Thyroid gland (tissue), 4 donors: ENCODE measurements at places on chromosomes 13 and 19. TPM values are rescaled to one million over a fixed set of nuclear protein-coding genes. Genes with fewer than 3 reads are reported as not detected.

APLP1 gene
- 5.3 TPM for total RNA-seq

- no peak overlapping the region for H3K4me3 ChIP-seq
- H3K4me1 ChIP-seq = no peaks in the 10 kb centered on the region
- H3K27ac ChIP-seq = no peak overlapping the region
- DNase-seq = no peak
- H3K36me3 ChIP-seq = no peaks in the 10 kb centered on the region
Observed at GRCh38 chr13:65748227-65748626, 1481.9 kb downstream of the PCDH9 start.

DNA sequence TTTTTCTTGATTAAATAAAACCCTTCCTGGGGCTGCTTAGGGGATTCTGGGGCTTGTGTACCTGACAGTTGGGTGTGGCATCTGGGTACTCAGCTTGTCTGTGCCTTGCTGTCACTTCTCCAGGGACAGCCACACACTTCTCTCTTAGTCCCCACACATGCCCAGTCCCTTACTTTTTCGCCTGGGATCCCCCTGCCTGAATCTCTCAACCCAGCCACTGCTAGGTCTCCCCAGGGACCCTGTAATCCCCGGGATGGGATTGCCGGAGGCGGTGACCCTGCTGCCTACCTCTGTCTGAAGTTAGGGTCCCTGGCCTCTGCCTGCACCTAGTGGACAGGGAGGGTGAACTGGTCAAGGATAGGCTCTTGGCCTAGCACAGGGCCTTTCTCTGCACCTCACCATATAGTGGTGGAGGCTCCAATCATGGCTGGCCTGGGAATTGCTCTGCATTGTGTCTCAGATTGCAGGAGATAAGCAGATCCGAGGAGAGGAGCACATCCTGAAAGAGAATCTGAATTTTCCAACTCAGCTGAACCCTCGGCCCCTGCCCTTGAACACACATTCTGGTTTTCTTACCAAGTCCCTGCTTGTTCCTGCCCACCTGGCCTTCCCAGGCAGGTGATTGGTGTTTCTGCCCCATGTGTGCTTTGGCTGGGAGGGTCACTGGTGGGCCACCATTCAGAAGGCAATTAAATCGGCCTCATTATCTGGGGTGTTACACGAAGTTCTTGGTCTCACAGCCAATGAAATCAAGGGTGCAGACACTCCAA is 8.7 kb upstream of the ZNF492 start:
- H3K4me1 ChIP-seq = no peaks in the 10 kb centered on the region
- H3K27me3 ChIP-seq = no peaks in the 10 kb centered on the region
- no peak overlapping the region for H3K27ac ChIP-seq
- no peak overlapping the region for H3K4me3 ChIP-seq
- no peak for DNase-seq

DNA sequence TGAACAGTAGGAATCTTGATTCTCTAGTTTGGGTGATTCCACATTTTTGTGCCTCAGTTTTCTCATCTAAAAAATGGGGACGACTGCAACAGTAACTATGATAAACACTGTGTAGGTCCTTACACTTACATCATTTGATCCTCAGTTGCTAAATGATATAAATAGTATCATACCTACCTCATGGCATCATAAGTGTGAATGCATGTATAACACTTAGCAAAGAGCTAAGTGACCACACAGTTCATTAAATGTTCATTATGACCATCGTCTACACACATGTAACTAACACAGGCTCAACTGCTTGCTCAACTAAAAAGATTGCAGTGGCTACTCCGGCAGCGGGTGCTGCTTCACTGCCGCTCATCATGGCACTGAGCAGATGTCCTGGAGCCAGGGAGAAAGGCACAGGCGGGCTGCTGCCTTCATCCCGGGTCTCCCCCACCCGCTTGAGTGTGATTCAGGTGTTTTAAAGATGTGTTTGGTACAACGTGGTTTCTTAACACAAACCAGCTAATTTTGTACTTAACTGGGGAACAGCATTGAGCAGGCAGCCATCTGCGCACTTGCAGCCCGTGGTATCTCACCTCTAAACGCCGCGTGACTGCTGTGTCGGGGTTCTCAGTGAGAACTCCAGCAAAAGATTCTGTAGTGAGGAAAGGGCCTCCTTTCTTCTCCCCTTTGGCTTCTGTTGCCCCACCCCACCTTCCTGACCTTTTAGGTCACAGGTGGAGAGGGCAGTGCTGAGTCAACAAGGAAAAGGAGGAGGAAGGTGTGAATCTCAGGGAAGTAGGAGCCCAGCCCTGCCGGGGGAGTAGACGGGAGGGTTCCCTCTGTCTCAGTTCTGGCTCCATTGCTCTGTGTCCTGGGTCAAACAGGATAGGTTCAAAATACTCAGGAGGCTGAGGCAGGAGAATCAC is 11.7 kb upstream of the ACTN4 start:
- H3K27ac ChIP-seq = no peak overlapping the region
- H3K27me3 ChIP-seq = no peaks in the 10 kb centered on the region
- DNase-seq = no peak
- H3K4me1 ChIP-seq = no peaks in the 10 kb centered on the region

- H3K27ac ChIP-seq = no peak overlapping the region
- no peaks in the 10 kb centered on the region for H3K27me3 ChIP-seq
- H3K4me3 ChIP-seq = no peak overlapping the region
Observed at GRCh38 chr19:8536282-8536681, 22.3 kb upstream of the ZNF414 start.

DNA sequence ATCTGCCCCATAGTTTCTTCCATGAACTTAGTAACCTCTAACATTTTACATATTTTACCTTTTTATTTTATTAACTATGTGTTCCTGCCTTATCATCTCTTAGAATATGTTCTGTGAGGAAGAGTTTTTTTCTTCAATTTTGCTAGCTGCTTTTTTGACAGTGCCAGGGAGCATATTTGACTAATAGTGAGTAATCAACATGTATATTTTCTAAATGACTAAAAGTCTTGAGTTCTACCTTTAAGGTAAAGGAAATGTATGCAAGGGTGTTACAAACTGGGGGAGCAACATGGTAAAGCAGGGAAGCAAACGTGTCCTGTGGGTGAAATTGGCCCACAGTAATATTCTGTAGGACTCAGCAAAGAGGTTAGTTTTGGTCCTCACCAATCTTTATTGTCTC is 165.5 kb downstream of the NBEA start:
- no peak overlapping the region for H3K4me3 ChIP-seq
- no peaks in the 10 kb centered on the region for H3K27me3 ChIP-seq
- no peaks in the 10 kb centered on the region for H3K36me3 ChIP-seq
- H3K4me1 ChIP-seq = no peaks in the 10 kb centered on the region

- H3K27me3 ChIP-seq = no peaks in the 10 kb centered on the region
- H3K27ac ChIP-seq = no peak overlapping the region
- H3K36me3 ChIP-seq = no peaks in the 10 kb centered on the region
- H3K4me1 ChIP-seq = no peaks in the 10 kb centered on the region
- no peak overlapping the region for H3K4me3 ChIP-seq
- DNase-seq = no peak
Observed at GRCh38 chr19:9966448-9966847, 30.1 kb upstream of the OLFM2 start.

- H3K27ac ChIP-seq = no peak overlapping the region
- no peaks in the 10 kb centered on the region for H3K27me3 ChIP-seq
- no peaks in the 10 kb centered on the region for H3K36me3 ChIP-seq
- no peak for DNase-seq
Observed at GRCh38 chr19:387777-388176, 21.2 kb downstream of the C2CD4C start.

GRCh38 chr13:67554286-67554685 is 324.1 kb upstream of the PCDH9 start:
- H3K27me3 ChIP-seq = no peaks in the 10 kb centered on the region
- no peak overlapping the region for H3K27ac ChIP-seq
- no peak for DNase-seq
- no peaks in the 10 kb centered on the region for H3K36me3 ChIP-seq
- no peak overlapping the region for H3K4me3 ChIP-seq

DNA sequence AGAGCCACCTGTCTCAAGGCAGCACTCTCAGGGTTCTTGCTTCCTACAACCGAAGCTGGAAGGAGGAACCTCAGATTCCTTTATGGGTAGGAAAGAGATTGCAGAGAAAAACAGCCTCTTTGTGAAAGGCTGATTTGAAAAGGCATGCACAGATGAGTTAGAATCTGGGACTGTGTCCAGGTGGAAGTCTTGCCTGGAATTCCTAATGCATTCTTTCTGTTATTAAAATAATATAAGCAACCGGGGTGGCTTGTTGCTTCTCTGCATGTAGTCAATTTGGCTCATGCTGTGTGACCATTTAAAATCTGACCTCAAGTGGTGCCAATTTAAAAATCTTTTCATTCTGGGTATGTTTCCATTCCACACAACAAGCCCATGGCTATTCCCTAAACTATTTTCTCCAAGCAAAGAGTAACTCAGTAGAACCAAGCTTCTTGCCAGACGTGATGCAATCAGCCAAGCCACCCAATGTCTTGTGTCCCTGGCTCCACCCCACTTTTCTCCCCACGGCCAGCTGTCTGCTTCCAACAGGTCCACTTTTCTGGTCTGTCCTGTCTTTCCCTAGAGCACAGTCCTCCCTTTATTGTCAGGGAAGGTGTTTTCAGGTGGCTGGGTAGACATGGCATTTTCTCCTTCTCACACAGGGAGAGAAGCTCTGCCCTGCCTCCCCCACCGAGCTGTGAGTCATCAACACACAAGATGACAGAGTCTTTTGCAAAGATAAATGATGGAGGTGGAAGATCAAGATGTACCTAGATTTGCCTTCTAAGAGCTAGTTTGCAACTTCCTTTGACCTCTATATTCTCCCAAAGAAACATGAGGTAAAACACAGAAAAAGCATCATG is 394.3 kb downstream of the FOXO1 start:
- no peaks in the 10 kb centered on the region for H3K27me3 ChIP-seq
- no peak overlapping the region for H3K4me3 ChIP-seq
- peak; percentile 78 for DNase-seq
- no peaks in the 10 kb centered on the region for H3K36me3 ChIP-seq

- H3K27me3 ChIP-seq = no peaks in the 10 kb centered on the region
- peak overlapping the region; percentile 35 for H3K27ac ChIP-seq
- H3K4me3 ChIP-seq = no peak overlapping the region
- DNase-seq = no peak
- H3K4me1 ChIP-seq = peaks cover 34% of the 10 kb centered on the region
Observed at GRCh38 chr13:21006141-21007005, 55.0 kb downstream of the LATS2 start.

DNA sequence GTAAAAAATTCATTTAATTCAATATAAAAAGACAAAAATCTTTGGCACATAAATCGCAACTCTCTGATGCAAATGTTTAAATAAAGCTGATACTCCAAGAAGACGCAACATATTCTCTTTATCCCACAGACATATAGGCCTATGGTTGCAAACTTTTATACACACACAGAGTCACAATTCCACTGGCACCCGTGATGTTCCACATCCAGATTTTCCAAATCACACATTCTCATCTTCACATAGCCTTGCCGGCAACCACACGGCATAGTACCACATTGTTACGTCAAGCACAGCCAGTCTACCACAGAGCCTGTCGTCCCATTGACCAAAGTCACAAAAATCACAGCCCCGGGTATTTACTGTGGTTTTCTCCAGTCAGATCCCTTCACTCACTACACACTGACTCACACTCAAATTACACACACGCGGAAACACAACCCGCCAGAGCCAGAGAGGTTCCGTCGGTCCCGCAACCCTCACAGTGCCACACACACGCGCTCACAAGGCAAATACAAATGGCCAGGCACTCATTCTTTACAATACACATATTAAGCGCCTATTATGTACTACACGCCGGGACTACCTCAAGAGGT is 546 bp upstream of the ZNF546 start:
- peaks cover 16% of the 10 kb centered on the region for H3K4me1 ChIP-seq
- DNase-seq = peak; percentile 24
- peak overlapping the region; percentile 53 for H3K27ac ChIP-seq

DNA sequence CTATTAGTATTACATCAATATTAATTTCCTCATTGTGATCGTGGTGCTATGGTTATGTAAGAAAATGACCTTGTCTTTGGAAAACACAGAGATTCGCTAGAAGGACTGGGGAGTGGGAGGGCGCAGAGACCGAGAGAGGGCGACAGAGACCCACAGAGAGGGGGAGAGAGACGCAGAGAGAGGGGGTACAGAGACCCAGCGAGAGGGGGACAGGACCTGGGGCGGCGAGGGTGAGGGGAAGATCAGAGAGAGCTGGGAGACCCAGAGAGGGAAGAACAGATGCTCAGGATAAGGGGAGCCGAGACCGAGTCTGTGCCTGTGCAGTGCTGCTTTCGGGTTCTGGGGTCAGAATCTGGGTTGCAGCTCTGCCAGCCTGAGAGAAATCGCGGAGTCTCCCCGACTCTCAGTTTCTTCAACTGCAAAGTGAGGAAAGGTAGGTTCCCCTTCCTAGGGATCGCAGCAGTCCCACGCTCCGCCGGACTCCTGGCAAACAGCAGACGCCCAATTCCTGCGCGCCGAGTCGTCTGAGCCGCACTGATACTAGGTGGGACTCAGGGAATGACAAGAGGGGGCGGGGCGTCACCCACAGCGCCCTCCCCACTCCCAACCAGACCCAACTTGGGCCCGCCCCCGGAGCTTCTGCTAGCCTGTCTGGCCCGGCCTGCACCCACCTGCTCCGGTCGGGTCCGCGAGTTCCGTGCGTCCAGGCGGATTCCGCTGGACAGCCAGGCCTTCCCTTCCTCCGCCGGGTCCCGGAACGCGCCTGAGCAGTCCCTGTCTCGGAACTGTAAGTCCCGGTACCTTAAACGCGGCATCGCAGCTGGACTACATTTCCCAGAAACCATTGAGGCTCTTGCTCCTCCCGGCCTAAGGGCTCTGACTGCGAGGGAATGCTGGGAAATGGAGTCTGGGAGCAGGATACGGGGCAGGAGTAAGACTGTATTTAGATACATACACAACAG is 15.3 kb downstream of the IZUMO2 start:
- no peaks in the 10 kb centered on the region for H3K4me1 ChIP-seq
- H3K27me3 ChIP-seq = no peaks in the 10 kb centered on the region
- peak overlapping the region; percentile 62 for H3K27ac ChIP-seq
- peak overlapping the region; percentile 22 for H3K4me3 ChIP-seq
- peak; percentile 95 for DNase-seq

- H3K27me3 ChIP-seq = no peaks in the 10 kb centered on the region
- DNase-seq = peak; percentile 16
- H3K36me3 ChIP-seq = no peaks in the 10 kb centered on the region
- H3K4me1 ChIP-seq = peaks cover 8% of the 10 kb centered on the region
- H3K4me3 ChIP-seq = no peak overlapping the region
- H3K27ac ChIP-seq = no peak overlapping the region
Observed at GRCh38 chr13:95403349-95404140, 102.3 kb upstream of the ABCC4 start.

GRCh38 chr19:48603449-48603848 is 3.1 kb upstream of the SPACA4 start:
- no peak overlapping the region for H3K27ac ChIP-seq
- H3K36me3 ChIP-seq = no peaks in the 10 kb centered on the region
- no peaks in the 10 kb centered on the region for H3K27me3 ChIP-seq
- no peaks in the 10 kb centered on the region for H3K4me1 ChIP-seq

GRCh38 chr13:37868691-37869505 is 674 bp downstream of the TRPC4 start:
- no peak overlapping the region for H3K4me3 ChIP-seq
- H3K27me3 ChIP-seq = peaks cover 6% of the 10 kb centered on the region
- peaks cover 12% of the 10 kb centered on the region for H3K4me1 ChIP-seq
- no peak for DNase-seq
- no peak overlapping the region for H3K27ac ChIP-seq

- no peak overlapping the region for H3K27ac ChIP-seq
- DNase-seq = no peak
- H3K36me3 ChIP-seq = no peaks in the 10 kb centered on the region
- no peaks in the 10 kb centered on the region for H3K4me1 ChIP-seq
- H3K27me3 ChIP-seq = no peaks in the 10 kb centered on the region
Observed at GRCh38 chr19:28988066-28988465, 224.9 kb downstream of the UQCRFS1 start.

GRCh38 chr13:50376895-50377575 is 361.8 kb downstream of the KCNRG start:
- no peak overlapping the region for H3K4me3 ChIP-seq
- H3K36me3 ChIP-seq = no peaks in the 10 kb centered on the region
- H3K27ac ChIP-seq = no peak overlapping the region
- no peaks in the 10 kb centered on the region for H3K27me3 ChIP-seq
- DNase-seq = peak; percentile 37
